Activated CD4-positive, alpha-beta T cell treated with anti-CD3 and anti-CD28 coated beads, Interleukin-2, Interleukin-4, amounts not matched to agents 100 ng/mL and 50 ng/mL, durations not matched to agents 16 hours and 8 hours (primary cell): ENCODE measurements at places on chromosomes 3 and 15.

DNA sequence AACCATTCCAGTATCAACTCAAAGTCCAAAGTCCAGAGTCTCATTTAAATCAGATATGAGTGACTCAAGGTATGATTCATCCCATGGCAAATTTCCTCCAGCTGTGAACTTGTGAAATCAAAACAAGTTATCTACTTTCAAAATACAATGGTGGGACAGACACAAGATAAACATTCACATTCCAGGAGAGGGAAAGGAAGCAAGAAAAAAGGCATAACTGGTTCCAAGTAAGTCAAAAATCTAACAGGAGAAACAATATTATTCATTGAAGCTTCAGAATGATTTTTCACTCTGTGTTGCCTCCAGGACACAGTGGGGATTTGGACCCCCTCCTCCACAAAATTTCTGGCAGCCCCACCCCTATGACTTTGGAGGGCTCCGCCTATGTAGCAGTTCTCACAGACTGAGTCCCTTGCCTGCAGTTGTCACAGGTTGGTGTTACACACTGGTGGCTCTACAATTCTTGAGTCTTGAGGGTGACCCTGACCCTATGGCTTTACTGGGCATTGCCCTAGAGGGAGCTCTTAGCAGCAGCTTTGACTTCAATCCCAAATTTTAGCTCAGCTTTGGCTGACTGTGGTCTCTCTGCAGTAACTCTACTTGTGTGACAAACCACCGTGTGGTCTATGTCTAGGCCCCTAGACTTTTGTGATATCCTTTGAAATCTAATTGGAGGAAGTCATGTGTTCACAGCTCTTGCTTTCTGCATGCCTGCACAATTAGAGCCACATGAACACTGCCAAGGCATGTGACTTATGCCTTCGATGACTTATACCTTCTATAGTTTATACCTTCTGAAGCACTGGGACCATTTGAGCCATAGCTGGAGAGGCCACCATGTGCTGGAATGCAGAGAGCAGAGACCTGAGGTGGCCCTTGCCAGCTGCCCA is 644.2 kb downstream of the GRM7 start:
- no peak for DNase-seq

DNA sequence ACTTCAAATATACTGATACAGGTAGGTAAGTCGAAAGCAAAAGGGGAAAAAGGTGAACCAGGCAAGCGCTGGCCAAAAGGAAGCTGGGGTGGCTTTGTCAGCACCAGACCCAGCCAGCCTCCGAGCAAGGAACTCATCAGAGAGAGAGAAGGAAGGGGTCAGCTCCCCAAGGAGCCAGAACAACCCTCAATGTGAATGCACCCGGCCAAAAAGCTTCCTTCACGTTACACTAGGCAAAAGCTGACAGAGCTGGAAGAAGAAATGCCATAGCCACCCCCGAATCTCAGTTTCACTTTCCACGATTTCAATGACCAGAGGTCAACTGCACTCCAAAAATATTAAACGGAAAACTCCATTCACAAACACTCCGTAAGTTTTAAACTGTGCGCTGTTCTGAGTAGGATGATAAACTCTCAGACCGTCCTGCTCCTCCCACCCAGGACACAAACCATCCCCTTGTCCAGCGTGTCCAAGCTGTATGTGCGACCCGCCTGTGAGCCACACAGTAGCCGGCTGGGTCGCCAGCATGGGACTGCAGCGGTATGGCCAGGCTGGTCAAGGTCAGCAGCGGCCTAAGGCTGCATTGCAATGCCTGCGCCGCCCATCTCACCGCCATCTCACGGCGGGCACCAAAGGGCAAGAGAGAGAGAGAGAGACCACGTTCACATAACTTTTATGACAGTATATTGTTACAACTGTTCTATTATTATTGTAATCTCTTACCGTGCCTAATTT is 29.7 kb downstream of the CYFIP1 start:
- no peak for DNase-seq

DNA sequence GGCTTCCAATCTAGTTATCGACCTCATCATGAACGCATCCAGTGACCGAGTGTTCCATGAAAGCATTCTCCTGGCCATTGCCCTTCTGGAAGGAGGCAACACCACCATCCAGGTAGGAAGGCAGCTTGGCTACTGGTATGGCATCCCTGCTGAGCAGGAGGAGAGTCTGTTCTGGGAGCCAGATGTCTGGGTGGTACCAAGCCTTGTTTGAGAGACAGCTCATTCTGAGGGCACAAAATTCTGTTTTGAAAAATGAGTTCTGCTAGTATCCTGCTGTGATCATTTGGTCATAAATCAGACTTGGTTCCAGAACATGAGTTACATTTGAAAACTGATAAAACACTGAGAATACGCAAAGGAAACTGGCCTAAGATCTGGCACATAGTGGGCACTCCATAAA is 242.1 kb downstream of the ITPR1 start:
- DNase-seq = no peak

GRCh38 chr15:79853492-79854328 is 43.1 kb downstream of the MTHFS start:
- peak; percentile 77 for DNase-seq

GRCh38 chr3:192802957-192803899 is 75.9 kb upstream of the FGF12 start:
- DNase-seq = peak; percentile 20

DNA sequence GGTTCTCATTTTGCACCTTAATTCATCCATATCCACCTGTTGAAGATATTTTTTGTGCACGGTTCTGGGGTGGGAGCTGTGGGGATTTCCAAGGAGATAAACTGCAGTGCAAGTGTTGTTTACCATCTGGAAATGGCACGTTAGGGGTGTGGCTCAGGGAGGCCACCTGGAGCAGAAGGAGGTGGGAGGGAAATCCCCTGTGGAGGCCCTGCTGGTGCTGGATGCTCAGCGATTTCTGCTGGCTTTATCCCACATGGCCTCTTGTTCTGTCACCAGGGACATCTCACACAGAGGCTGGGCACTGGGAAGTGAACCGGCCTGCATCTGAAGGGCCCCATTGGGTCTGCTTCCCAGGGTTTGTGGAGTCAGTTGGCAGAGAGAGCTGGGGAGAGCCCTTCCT is 24.3 kb downstream of the TRPM1 start:
- no peak for DNase-seq

- no peak for DNase-seq
Measured at GRCh38 chr3:13210221-13210975, 137.2 kb upstream of the IQSEC1 start.

GRCh38 chr15:70962084-70962483 is 69.5 kb downstream of the LRRC49 start:
- DNase-seq = no peak
